ENCODE measurements at places on chromosomes 12 and 14.

DNA sequence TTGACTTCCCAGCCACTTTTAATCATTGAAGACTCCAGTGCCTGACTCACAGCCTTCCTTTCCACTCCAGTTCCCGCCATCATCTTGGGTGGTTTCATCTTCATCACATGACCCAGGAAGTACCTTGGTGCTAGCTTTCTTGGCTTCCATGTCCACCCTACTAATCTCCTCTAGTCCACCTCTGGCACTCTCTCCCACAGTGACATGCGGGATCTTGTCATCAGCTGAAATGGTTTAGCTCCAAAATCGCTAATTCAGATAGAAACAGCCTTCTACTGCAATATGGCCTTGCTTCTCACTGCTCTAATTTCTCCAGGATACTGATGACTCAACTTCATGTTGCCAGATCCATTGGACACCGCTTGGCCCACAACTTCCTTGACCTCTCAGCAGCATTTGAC lies 24.5 kb downstream of the WDR20 start:
- no peak for DNase-seq

DNA sequence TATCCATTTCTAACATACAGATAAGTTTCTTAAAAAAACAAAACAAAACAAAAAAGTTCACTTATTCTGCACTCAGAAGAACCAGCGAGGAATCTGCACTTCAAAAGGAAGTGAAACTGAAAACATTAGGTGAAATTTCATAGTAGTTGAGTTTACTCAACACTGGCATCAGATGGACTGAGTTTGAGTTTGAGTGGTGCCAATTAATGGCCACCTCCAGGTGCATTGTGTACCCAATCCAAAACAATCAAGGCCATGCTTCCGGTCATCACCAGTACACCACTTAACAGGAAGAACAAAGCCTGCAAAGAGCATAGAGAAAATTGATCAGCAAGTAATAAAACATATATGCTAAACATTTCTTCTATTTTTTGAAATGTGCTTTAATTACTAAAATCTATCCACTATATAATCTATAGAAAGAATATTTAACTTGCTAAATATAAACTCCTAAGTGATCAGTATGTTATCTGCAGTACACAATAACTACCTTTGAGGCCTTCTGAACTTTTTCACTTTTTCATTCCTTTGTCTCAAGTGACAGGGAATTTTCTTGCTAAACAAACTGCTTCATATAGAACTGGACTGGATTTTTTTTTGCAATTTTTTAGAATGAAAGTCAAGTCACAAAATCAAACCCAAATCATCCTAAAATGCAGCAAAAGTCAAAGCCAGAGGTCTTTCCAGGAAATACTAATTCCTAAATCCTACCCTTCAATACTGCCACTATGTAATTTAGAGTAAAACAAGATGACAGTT lies 11.5 kb downstream of the SLC38A2 start:
- no peak for DNase-seq

DNA sequence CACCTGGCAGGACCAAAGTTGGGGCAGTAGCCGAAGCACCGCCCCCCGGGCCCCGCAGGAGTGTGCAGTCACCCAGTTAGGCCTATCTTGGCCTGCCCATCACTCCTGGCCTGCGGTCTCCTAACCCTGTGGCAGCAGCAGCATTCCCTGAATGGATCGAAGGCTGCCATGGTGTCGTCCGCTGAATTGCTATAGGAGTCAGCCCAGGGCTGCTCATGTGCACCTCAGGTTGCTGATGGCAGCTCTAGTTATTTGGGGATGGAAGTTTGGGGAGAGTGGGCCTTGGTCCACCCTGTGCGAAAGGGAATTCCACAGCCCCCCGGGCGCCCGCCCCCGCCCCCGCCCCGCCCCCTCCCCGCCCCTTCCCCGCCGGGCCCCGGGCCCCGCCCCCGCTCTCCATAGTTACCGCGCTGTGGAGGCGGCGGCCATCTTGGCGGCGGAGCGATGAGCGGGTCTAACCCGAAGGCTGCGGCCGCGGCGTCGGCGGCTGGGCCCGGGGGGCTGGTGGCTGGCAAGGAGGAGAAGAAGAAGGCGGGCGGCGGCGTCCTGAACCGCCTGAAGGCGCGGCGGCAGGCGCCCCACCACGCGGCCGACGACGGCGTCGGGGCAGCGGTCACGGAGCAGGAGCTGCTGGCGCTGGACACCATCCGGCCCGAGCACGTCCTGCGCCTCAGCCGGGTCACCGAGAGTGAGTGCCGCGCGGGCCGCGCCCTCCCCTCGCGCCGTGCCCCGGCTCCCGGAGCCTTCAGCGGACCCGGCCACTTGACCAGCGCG lies at the start of gene UNC119B:
TSS of gene UNC119B (plus strand) at position 428 of the 774 bp plus-strand sequence. CDS start at position 445, 17 bp downstream.
- DNase-seq: no peak

- DNase-seq: no peak
Measured at GRCh38 chr12:103877288-103877687, 36.3 kb upstream of the NT5DC3 start.

DNA sequence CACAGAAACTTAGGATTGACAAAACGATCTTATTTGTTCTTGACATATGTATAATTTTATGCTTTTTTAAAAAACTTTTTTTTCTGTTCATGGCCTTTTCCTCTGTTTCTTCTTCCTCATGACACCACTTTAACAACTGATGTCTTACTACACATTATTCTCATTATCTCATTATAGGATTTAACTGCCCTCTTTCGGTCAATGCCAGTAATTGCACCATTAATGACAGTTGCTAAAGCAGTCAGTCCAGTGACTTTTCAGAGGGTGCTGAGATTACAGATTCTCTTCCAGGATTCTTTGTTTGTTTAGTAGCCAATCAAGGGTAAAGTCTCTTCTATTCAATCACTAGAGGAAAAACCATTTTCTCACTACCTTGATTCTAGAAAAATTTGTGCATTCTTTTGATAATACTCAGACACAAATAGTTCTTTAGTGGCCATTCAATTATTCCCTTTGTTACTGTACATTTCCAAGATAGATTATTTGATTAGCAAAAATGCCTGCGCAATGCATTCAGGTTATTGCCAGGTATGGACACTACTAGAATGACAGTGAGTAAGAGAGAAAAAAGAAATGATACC lies 50.1 kb downstream of the KLRG1 start:
- DNase-seq: peak; percentile 16

DNA sequence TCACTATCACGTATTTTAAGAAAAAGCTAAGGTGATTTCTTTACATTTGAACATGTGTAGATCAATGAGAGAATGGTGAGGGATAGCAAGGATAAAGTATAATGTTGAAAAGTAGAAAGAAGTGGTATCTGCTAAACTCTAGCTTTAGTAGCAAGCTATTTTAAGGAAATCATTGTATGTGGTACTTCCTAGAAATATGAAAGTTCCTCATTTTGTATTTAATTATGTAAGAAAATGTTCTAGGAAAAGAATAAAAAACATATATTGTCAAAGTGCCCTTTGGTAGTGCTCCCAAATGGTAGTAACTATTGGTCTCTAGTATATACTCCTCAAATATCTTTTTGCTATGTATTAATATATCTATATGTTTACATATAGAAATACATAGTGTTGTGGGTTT lies 35.7 kb downstream of the RAB21 start:
- no peak for DNase-seq

DNA sequence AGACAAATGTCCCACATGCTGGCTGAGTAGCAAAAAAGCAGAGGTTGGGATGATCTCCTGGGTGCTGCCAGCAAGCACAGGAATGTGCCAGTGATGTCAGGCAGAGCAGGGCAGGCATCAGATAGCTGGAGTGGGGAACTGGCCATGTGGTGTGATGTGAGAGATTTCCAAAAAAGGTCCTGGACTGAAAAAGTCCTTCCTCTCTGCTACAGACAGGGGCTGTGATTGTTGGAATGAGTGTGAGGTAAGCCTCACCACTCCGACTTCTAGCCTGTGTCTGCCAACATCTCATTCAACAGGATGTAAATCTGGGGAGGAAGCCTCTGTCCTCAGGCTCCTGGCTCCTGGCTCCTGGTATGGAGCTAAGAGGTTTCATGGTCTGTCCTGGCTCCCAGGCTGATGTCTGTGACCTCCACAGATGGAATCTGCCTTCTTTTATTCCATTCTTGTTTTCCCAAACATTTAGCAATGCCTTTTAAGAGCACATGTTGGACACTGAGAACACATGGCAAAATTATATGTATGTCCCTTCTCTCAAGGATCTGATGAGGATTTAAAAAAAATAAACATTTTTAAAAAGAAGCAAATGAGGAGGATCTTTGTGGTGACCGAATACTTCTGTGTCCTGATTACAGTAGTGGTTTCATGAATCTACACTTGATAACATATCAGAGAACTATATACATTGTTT lies 50.1 kb upstream of the STK38L start:
- no peak for DNase-seq

- no peak for DNase-seq
Measured at GRCh38 chr12:47818467-47819137, 1.1 kb downstream of the HDAC7 start.

GRCh38 chr14:73462048-73462715 lies 3.8 kb upstream of the NUMB start:
- DNase-seq: peak; percentile 81

DNA sequence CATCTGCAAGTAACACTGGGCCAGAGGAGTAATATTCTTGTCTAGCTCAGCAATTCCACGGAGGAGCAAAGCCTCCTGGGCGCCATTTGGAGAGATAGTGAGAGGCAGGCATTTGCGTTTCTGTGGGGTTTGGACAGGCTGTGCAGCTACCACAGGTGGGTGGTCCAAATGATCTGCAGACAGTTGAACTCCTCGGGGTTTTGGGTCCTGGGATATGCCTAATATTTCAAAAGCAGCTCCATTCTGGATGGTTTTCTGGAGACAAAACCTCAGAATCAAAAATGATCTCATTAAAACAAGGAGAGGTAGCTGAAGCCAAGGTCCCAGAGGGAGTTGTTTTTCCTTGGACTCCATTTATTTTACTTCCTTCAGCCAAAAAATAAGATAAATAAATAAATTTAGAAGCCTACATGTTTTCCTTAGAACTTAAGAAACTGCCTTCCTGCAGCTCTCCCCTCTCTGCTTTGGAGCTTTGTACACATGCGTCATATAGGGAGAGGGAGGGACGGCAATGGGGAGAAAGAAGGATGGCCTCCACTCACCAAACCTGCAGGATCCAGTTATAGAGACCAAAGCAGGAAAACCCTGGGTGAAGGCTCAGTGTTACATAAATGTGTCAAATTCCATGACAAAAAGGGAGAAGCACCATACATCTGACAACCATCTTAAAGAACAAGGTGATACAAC lies 227.3 kb upstream of the DAAM1 start:
- DNase-seq: no peak

DNA sequence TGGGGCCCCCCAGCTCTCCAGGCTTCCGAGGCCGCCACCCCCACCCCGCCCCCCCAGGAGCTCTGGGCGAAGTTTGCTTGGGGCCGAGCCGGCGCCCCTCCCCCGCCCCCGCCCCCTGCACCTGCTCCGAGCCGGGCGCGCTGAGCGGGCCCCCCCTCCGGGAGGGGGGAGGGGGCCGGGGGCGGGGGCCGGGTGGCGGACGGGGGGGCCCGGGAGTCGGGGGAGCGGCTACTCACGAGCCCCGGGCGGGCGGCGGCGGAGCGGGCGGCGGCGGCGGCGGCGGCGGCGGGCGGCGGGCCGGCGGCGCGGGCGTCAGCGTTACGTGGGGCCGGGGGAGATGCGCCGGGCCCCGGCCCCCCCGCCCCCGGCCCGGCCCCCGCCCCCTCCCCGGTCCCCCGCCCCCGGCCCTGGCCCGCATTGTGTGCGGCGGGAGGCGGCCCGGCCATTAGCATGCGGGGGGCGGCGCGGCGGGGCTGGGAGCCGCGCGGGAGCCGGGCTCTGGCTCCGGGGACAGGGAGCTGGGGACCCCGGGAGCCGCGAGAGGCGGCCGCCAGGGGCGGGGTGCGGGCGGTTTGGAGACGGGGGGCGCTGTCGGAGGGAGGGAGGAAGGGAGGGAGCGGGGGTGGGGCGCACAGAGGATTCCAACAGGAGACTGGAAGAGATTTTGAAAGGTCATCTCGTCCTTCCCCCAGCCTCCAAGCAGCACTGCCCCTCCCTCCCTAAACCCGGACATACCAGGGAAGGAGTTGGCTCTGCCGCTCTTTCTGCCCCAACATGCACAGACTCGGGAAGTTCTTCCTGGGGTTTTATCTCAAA lies at the start of gene ZNF219:
TSS of gene ZNF219 (minus strand) at position 580 of the 816 bp plus-strand sequence. CDS start 5,064 bp downstream, outside the sequence.
- no peak for DNase-seq

DNA sequence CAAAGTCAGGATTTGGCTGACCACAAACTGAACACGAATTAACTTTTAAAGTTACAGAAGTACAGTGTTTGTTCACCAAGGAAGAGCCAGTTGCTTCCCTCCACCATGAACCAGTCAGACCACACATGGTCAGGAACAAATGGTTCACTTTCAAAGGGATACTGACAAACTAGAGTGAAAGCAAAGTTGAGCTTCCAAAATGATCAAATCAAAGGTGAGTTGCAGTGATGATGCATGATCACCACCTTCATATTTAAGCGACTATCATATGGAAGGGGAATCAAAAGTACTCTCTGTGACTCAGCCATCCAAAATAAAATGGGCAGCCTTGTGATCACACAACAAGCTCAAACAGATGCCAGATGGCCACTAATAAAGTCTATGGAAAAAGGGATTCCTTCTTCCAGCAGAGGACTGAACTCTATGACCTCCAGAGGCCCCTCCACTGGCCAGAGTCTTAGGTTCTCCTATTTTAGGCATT lies 13.1 kb downstream of the NT5DC3 start:
- DNase-seq: no peak

GRCh38 chr12:9634969-9635754 lies 27.4 kb upstream of the KLRB1 start:
- DNase-seq: no peak

DNA sequence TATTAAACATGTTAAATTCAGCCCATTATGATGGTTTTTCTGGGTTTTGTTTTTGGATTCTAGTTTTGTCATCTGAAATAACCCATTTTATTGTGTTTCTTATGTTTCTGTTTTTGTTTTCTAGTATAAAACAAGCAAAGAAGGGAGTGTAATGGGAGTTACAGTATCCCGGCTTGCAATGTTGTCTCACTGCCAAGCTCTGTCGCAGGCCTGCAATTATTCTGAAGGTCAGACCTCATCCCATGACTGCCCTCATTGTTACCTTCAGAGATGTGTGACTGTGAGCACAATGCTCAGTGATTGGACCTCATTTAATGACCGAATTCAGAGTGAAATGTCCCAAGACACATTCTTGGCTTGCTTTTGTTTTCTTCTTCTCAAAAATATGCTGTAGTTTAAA lies 73.0 kb upstream of the ATF1 start:
- DNase-seq: no peak

DNA sequence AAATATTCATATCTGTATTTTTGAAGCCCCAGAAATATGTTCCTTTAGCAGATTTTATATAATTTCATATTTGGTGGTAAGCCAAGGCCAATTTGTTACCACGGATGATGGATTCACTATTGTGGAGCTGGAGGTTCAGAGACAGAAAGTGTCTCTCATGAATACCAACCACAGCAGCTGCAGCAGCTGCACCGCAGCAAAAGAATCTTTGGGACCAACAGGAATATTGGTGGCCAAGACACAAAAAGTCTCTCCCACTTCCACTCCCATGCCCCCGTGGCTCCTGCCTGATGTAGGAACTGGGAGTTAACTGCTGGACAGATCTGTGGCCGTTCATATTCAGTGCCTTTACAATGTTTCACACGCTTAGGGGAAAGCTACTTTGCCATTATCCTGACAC lies 155.3 kb downstream of the ADAMTS20 start:
- DNase-seq: no peak

GRCh38 chr12:65838330-65838976 lies 14.2 kb downstream of the HMGA2 start:
- DNase-seq: no peak

All from NCI-H1092 (cell line).